Activated T-cell treated with anti-CD3 and anti-CD28 coated beads, Interleukin-2, amount 50 U/mL, for 4 hours (primary cell): ENCODE measurements at places on chromosomes 3 and 15.

GRCh38 chr3:129315998-129316247 lies 37.3 kb downstream of the HMCES start:
- no peak for DNase-seq

DNA sequence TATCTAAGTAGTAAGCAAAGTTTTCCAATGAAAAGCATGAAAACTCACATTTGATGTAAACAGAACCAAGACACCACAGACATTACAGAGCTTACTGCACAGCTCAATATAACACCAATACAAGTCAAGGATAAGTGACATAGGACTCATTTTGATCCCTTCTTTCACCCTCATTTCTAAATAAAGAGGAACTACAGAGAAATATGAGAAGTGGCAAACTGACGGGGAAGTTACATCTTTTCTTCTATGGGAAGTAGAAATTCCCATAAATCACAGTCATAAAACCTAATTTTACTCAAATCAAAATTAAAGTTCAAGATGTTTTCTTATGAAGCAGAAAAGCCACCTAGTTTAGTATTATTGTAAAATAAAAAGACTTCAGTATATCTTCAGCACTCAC lies 3.8 kb downstream of the ATG3 start:
- DNase-seq, result no peak

- DNase-seq, result no peak
Measured at GRCh38 chr3:188442430-188442829, 288.5 kb downstream of the LPP start.

GRCh38 chr3:39208463-39209055 lies 16.2 kb upstream of the XIRP1 start:
- no peak for DNase-seq

DNA sequence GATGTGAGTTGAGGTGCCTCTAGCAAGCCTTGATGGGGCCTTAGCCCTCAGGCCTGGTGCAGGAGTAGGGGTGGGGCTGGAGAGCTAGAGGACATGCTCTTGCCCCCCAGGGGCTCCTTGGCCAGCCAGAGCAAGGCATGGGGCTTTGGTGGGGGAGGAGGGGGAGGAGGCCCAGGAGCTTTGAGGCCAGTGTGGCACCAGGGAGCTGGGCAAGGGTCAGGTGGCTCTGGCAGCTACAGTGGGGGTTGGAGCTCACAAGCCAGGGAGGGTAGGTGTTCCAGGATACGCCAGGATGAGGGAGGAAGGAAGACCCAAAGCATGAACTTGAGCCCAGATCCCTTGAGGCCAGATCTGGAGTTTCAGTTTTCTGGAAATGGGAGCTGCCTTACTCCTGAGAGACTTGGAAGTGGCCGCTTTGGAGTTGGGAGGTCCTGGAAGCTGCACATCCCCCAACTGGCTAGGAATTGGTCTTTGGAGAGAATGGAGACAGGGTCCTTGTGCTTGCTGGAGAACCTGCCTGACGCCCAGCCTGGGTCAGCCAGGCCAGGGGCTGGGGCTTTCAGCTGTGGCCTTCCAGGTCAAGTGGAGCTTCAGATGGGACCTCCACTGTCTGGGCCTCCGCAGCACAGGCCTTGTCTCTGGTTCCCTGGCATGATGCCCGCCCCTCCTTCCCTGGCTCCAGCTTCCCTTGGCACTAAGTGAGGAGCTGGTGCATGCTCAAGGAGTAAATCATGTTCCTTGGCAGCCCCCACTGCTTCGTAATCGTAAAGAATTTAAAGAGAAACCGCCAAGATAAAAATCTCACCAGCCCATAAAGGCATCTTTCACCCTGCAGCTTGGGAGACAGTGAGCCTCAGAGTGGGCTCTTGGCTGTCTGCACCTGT lies 8.7 kb downstream of the SEMA3F start:
- no peak for DNase-seq

DNA sequence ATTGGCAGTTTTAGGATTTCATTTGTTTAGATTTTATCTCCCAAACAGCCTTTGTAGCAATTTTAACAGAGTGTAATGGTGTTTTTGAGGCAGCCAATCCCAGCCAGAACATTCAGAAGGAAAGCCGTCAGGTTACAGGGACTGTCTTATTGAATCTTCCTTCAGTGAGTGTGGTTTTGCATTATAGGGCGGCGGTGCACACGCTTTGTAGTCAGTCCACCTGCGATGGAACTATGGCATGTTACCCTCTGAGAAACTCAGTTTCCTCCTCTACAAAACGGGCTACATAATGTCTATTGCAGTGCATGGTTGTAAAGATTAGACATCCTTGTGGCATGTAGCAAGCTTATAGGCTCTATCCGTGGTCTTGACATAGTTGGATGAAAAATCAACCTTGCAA lies 1.0 kb downstream of the LRRC28 start:
- DNase-seq, result no peak

- DNase-seq, result no peak
Measured at GRCh38 chr15:84552896-84553295, 47.9 kb upstream of the ZSCAN2 start.

GRCh38 chr15:29379647-29380046 lies 110.0 kb upstream of the NSMCE3 start:
- DNase-seq, result no peak

- no peak for DNase-seq
Measured at GRCh38 chr3:17747174-17747889, 4.9 kb upstream of the TBC1D5 start.
